ENCODE measurements at places on chromosomes 13 and 19. TPM values are rescaled to one million over a fixed set of nuclear protein-coding genes. Genes with fewer than 3 reads are reported as not detected.

GRCh38 chr13:28585561-28585960 lies 73.4 kb upstream of the POMP start:
- DNase-seq = no peak

The WDR88 gene
- total RNA-seq = not detected

- no peak for DNase-seq
These were observed 3.1 kb downstream of the SLITRK5 start for GRCh38 chr13:87674247-87674738.

The SAFB gene
- 176 TPM for total RNA-seq

The SHKBP1 gene
- 72.0 TPM for total RNA-seq

The TRIM28 gene
- 1,000 TPM for total RNA-seq

The TSSK6 gene
- total RNA-seq = 2.7 TPM

GRCh38 chr19:46447006-46447405 lies 18.3 kb upstream of the PNMA8C start:
- DNase-seq = no peak

DNA sequence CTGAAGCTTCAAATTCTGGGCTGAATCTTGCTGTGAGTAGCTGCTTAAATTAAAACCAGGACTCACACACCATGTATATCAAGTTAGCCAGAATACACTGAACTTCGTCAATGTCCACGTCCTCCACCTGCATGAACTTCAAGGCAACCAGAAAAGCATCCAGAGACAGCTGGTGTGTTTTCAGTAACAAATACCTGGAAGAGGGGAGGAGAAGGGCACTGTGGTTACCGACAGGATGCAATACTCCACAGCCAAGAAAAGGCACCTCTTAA lies 20.4 kb downstream of the PROZ start:
- DNase-seq = no peak

- no peak for DNase-seq
These were observed 33.1 kb downstream of the CERS4 start for GRCh38 chr19:8242211-8242821.

The TICAM1 gene
- total RNA-seq = 0.96 TPM

- DNase-seq = peak; percentile 40
These were observed 4.9 kb upstream of the ERCC1 start for GRCh38 chr19:45428384-45429231.

- DNase-seq = no peak
These were observed 103.9 kb downstream of the DNAJC15 start for GRCh38 chr13:43127103-43127798.

- DNase-seq = no peak
These were observed 21.5 kb downstream of the NFIC start for GRCh38 chr19:3387645-3388589.

- DNase-seq = no peak
These were observed 257.2 kb downstream of the DIAPH3 start for GRCh38 chr13:59906413-59907049.

The TSHZ3 gene
- 3.0 TPM for total RNA-seq

GRCh38 chr13:92951273-92951890 lies 275.2 kb upstream of the GPC6 start:
- DNase-seq = no peak

DNA sequence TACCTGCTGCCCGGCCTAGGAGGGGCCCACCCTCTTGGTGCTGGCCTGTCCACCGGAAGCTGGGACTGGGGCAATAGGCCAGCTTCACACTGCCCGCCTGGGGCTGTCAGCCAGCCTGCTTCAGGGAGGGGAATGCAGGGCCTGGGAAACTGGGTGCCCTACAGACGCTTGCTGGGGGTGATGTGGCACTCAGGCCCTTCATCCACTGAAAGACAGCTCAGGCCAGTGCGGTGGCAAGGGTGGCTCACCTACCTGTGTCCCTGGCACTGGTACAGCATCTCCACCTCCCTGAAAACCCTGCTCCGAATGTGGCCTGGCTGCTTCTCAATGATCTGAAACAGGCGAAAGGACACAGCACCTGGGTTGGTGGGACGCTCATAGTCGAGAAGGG lies 7.8 kb downstream of the MKNK2 start:
- no peak for DNase-seq

The ADGRE1 gene
- total RNA-seq = not detected

The C1QTNF9B gene
- total RNA-seq = not detected

DNA sequence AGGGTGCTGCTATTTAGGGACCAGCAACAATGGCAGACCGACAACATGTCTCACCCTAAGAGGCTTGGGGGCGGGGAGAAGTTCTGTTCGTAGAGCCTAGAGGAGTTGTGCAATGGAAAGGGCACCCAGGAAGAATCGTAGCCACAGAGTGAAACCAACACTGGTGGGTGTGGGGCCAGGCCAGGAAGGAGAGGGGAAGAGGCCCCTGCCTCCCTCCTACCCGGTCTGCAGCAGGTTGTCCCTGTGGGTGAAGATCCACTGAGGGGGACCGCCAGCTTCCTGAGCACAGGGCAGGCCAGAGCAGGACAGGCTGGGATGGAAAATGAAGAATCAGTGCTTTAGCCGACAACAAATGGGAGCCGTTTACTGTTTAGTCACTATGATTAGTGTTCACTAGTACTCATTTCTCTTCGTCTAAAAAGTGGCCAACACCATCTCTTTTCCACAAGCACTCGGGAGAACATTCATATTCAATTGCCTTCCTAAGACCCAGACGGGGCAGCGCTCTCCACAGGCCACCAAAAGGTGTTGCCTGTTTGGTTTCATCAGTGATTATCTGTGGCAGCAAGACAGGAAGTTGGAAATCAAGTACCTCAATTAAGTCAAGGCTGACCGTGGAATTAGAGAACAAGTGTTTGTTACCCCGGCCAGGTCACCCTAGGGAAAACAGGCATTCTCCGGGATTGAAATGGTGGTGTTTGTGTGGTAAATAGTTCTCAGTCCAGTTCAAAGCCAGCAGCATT lies 1.1 kb upstream of the ATP11A start:
- DNase-seq = no peak

GRCh38 chr19:50817941-50818858 lies 5.4 kb downstream of the KLK1 start:
- DNase-seq = peak; percentile 66

DNA sequence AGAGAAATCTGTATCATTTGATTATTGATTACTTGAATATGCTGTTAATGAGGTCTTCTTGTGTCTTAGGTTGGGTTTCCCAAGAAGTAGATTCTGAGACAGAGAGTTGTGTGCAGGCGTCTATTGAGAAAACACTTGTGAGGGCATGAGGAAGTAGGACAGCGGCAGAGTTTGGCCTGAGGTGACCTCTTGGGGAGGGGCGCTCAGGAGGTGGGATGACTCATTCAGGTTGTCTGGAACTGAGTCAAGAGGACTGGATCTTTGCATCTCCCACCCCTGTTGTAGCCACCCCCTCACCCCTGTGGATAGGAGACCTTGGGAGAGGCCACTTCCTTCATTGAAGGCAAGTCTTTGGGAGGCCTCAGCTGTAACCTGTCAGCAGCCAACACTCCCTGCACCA lies 35.2 kb upstream of the WDFY2 start:
- DNase-seq = no peak

- DNase-seq = no peak
These were observed 628 bp downstream of the MRPL34 start for GRCh38 chr19:17306285-17306714.

The CEACAM4 gene
- not detected for total RNA-seq

DNA sequence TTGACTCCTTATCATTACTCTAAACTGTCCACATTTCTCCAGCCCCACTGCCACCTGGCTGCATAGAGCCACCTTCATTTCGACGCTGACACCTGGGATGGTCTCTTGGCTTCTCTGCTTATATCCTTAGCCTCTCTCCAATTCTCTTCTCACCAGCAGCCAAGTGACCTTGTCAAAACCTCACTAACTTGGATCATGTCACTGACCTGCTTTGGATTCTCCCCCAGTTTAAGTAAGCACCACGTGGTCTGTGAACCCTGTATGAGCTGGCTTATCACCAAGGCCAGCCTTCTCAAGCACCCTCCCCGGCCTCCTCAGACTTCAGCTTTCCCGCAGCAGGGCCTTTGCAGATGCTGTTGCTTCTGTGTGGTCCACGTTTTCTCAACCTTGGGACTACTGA lies 12.3 kb upstream of the GGACT start:
- DNase-seq = no peak

- no peak for DNase-seq
These were observed 30.3 kb downstream of the DHX34 start for GRCh38 chr19:47379381-47379938.

The FLT3 gene
- total RNA-seq = not detected

DNA sequence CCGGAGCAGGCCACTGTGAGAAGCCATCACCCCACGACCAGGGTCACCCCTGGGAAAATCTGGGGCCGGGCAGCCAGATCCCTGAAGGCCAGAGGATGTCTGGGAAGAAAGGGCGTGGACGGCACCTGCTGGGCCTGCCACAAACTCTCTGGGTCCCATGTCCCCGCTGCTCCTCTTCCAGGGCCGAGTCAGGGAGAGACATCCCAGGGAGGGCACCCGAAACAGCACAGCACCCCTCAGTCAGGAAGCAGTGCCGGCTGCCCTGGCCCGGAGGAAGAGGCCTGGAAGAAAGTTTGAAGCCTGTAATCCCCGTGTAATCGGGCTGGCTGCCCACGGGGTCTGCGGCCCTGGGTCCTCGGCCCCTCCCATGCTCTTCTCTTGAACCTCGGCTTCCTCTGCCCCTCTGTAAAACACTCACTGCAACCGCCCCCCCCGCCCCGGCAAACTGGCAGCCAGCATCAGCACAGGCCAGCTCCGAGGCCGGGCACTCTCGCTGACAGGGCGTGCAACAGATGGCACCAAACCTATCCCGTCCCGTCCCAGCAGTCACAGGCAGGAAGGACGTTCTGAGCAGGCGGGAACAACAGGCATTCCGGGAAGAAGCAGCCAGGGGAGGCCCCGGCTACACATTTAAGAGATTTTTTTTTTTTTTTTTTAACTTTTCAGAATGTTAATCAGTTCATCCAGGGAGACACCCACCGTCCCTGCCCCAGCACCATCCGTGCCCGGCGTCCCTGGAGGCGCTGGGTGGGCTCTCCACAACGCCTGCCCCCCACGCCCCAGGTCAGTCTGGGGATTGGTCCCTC lies 1.5 kb downstream of the SBNO2 start:
- no peak for DNase-seq

GRCh38 chr13:48492096-48492440 lies 40.8 kb downstream of the RCBTB2 start:
- no peak for DNase-seq

- peak; percentile 48 for DNase-seq
These were observed 8.3 kb downstream of the CACTIN start for GRCh38 chr19:3618144-3618810.

DNA sequence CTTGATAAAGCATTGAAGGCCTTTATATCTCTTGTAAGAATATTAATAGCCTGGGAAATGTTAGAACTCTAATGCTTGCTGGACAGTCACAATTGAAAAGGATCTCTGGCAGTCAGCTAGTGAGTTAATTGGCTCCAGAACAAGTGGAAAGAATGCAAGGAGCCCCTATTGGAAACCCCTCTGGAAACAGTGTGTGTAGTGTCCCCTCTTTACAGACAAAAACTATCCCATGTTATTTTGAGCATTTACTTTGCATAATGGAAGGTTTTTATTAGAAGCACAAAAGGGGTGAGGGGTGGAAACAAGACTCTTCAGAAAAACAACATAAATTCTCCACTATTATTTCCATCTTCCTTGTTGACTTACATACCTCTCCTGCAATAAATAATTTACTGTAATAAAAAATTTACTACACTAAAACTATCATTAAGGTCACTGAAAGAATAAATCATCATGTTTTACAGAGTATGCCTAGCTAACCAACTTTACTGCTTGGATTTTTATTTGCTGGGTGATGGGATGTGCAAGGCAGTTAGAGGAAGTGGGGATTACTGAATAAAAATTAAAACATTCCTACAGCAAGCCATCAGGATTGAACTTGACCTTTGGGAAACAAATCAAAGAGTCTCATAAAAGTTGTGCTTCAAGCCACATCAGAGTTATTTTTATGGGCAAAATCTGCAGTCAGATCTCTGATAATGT lies 610.4 kb downstream of the TBC1D4 start:
- no peak for DNase-seq

DNA sequence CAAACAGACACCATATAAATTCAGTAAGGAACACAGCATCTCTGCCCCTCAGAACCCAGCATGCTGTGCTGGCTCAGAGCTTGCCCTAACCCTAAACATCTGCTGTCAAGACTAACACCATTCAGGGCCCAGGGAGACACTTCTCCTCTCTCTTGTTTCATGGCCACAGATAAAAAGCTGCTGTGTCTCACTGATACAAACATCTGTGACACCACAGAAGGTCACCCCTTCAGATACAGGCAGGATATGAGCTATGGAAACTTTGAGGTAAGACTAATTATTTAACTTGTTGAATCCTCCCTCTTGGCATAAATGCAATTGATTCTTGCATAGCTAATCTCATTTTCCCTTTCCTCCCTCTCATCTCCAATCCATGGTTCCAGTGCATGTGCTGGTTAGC lies 61.6 kb upstream of the GPR12 start:
- DNase-seq = no peak

The SERPINE3 gene
- not detected for total RNA-seq

The FBN3 gene
- total RNA-seq = 12.8 TPM

GRCh38 chr13:113842336-113843062 lies 21.4 kb downstream of the GAS6 start:
- no peak for DNase-seq

The DEDD2 gene
- 20.6 TPM for total RNA-seq

DNA sequence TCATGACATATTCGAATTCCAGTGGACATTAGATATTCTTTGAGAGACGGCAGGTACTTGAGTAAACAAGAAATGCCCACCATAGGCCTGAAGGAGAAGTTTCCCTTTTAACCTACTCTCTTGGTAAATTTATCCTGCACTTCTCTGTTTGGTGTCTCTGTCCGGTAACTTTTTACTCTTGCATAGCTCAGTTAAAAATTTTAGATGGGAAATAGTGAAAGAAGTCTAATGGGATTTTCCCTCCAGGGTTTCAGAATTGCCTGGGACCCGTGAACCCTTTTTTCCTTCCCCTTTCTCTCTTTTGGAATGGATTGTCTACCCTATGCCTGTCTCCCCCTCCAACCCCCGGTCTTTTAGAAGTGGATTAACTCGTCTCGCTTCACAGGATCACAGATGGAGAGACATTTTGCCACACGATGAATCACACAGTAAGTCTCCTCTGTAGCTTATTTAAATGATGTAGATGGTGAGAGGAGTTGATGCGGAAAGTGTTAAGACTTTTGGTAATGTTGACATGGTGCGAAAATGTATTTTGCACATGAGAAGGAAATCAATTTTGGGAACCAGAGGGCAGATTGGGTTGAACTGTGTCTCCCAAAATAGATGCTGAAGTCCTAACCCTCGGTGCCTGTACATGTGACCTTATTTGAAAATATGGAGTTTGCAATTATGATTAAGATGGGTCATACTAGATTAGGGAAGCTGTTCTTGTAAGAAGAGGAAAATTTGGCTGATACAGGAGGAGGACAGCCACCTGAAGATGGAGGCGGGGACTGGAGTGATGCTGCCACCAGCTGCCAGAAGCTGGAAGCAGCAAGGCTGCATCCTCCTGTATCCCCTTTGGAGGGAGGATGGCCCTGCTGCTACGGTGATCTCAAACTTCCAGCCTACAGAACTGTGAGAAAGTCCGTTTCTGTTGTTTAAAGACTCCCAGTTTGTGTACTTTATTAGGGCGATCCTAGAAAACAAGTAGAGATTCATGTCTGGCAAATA lies 711 bp upstream of the MIPEP start:
- no peak for DNase-seq

All from neural crest cell (in vitro differentiated cells).